ENCODE measurements at places on chromosomes 4 and X. TPM values are rescaled to one million over a fixed set of nuclear protein-coding genes. Genes with fewer than 3 reads are reported as not detected.

GRCh38 chr4:76720121-76720520 is 177.8 kb downstream of the SOWAHB start:
- no peaks in the 10 kb centered on the region for H3K36me3 ChIP-seq
- H3K4me3 ChIP-seq: no peak overlapping the region
- peaks cover 2% of the 10 kb centered on the region for H3K4me1 ChIP-seq
- no peaks in the 10 kb centered on the region for H3K27me3 ChIP-seq

DNA sequence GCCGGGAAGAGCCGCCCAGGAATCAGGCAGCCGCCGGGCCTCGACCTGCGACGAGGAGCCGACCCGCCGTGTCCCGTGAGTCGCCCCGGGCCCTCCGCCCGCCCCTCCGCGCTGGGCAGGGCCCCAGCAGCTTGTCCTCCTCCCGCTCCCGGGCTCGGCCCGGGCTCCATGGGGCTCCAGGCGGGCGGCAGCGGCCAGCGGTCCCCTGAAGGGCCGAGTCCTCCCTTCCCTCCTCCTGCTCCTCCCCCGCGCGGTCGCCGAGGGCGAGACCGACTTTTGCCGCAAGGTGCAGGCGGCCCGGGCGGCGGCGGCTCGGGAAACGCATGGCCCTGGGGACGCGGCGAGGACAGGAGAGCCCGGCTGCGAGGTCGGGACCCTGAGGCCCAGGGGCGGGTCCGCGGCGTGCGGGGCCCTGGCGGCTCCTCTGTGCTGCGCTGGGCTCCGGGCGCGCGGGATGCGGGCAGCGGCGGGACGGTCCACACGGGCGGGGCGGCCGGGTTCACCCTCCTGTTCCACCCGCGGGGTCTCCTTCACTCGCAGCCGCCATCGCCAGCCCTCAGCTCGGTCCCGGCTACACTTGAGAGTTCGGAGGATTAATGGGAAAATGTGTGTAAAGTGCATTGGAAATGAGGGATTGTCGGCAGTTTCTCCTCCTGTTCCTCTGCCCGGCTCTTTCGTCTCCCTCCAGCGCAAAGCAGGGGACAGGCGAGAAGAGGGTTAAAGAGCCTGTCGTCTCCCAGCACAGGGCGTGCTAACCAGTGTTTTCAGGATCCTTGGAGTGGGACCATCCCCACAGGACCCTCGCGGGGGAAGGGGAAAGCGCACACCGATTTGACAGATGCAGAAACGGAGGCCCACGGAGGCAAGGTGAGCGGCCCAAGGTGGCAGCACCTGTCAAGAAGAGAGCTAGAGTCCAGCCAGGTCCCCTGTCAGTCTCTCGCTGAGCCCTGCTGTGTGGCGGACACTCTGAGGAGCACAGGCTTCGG is 16.6 kb upstream of the ZNF718 start:
- H3K4me3 ChIP-seq: no peak overlapping the region
- no peaks in the 10 kb centered on the region for H3K36me3 ChIP-seq
- H3K27me3 ChIP-seq: no peaks in the 10 kb centered on the region
- no peaks in the 10 kb centered on the region for H3K4me1 ChIP-seq

DNA sequence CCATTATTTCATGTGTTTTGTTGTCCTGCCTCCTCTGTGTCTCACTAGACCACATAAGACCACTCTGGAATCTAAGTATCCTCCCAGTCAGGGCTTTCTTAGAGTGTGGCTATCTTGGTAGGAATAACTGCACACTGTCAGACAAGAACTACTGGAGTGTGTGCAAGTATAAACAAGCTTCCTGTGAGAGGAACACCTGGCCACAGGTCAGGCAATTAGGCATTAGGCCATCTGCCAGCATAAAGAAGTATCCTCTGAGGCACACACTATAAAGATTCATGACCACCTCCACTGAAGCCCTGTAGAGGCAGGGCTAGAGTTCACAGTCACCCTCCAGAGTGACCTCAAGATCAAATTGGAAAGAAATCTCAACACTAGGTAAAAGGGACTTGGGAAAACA is 507.0 kb upstream of the PABPC4L start:
- no peaks in the 10 kb centered on the region for H3K36me3 ChIP-seq
- H3K4me3 ChIP-seq: no peak overlapping the region
- H3K27me3 ChIP-seq: no peaks in the 10 kb centered on the region
- H3K27ac ChIP-seq: no peak overlapping the region

GRCh38 chr4:176845636-176846035 is 52.9 kb upstream of the VEGFC start:
- H3K27ac ChIP-seq: no peak overlapping the region
- H3K4me3 ChIP-seq: no peak overlapping the region
- H3K36me3 ChIP-seq: no peaks in the 10 kb centered on the region
- no peak for DNase-seq
- H3K4me1 ChIP-seq: no peaks in the 10 kb centered on the region

DNA sequence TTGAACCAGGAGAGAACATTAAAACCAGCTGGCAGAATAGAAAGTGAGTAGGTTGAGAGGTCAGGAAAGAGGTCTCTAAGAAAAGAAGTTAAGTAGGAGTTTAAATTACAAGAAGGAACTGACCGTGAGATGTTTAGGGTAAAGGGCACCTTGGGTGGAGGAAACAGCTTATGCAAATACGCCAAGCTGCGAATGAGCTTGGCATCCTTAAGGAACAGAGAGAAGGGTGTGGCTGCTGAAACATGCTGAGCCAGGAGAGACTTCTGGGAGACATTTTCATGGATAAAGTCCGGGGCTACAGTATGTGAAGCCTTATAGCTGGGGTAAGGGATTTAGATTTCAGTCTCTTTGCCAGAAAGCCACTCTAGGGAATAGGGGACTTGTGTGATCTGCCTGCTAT is 249.1 kb downstream of the KCNIP4 start:
- H3K4me3 ChIP-seq: no peak overlapping the region
- DNase-seq: no peak
- H3K27me3 ChIP-seq: no peaks in the 10 kb centered on the region
- H3K27ac ChIP-seq: no peak overlapping the region
- H3K36me3 ChIP-seq: no peaks in the 10 kb centered on the region

- H3K4me3 ChIP-seq: no peak overlapping the region
- H3K27me3 ChIP-seq: no peaks in the 10 kb centered on the region
- no peak overlapping the region for H3K27ac ChIP-seq
- no peaks in the 10 kb centered on the region for H3K4me1 ChIP-seq
- H3K36me3 ChIP-seq: no peaks in the 10 kb centered on the region
These were observed 1240.2 kb downstream of the FAM133A start for GRCh38 chrX:94914235-94914634.

DNA sequence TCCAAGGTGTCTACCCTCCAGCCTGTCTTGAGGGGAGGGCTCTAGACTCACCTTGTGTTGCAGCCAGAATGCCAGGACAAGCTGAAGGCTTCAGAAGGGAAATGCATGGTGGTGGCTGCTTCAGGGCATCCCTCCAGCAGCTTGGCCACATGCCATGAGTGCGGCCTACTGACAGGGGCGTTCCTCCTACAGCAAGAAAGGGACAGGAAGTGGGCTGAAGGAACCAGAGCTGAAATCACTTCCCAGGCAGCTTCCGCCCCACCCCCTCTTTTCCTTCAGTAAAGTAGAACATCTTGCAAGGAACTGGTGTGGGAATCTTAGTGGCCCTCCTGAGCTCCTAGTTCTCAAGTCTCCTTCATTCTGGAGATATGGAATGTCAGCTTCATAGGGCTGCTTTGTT is 167.5 kb upstream of the DGKK start:
- H3K4me1 ChIP-seq: no peaks in the 10 kb centered on the region
- H3K4me3 ChIP-seq: no peak overlapping the region
- no peaks in the 10 kb centered on the region for H3K36me3 ChIP-seq
- no peak overlapping the region for H3K27ac ChIP-seq
- no peak for DNase-seq

GRCh38 chr4:89249716-89250361 is 57.8 kb downstream of the GPRIN3 start:
- no peak overlapping the region for H3K27ac ChIP-seq
- no peak overlapping the region for H3K4me3 ChIP-seq
- no peak for DNase-seq
- H3K4me1 ChIP-seq: no peaks in the 10 kb centered on the region
- H3K36me3 ChIP-seq: no peaks in the 10 kb centered on the region

GRCh38 chr4:186699298-186699697 is 24.4 kb downstream of the FAT1 start:
- H3K4me3 ChIP-seq: no peak overlapping the region
- H3K27me3 ChIP-seq: no peaks in the 10 kb centered on the region
- peaks cover 21% of the 10 kb centered on the region for H3K4me1 ChIP-seq
- no peaks in the 10 kb centered on the region for H3K36me3 ChIP-seq
- peak overlapping the region; percentile 55 for H3K27ac ChIP-seq
- peak; percentile 44 for DNase-seq

DNA sequence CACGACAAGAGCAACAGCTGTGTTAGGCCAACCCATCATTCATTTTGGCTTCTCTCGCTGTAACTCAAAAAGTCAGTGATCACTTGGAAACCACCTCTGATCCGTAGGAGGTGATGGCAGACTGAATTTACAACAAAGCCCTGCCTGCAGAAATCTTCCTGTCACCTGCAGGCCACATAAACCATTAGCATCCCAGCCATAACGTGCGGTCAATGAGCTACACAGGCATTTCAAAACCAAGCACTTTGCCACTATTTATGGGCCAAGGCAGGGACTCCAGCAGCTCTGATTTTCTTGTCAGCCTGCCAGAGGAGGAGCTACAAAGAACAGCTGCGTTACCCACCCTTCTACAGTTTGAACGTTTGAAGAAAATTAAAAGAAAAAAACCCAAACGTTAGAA is 228.1 kb upstream of the PPARGC1A start:
- H3K36me3 ChIP-seq: no peaks in the 10 kb centered on the region
- peaks cover 6% of the 10 kb centered on the region for H3K27me3 ChIP-seq
- H3K27ac ChIP-seq: no peak overlapping the region
- DNase-seq: no peak
- no peaks in the 10 kb centered on the region for H3K4me1 ChIP-seq
- no peak overlapping the region for H3K4me3 ChIP-seq

DNA sequence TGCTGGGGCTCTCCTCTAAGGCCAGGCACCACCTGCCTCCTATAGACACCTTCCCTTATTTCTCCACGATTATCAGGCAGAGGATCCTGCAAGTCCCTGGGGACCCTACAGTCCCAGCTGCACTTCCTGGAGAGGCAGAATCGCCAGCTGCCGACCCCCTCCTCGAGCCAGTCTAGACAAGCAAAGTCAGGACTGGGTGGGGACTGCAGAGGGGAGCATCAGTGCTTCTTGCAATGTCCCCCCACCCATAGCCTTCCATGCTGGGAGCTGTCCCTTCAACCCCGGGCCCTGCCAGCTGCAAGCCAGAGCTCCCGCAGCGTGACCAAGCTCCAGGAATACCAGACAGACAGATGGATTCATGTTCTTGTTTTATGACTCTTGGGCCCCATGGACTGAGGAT is 1.4 kb upstream of the CRMP1 start:
- no peak overlapping the region for H3K27ac ChIP-seq
- H3K36me3 ChIP-seq: no peaks in the 10 kb centered on the region
- peaks cover 89% of the 10 kb centered on the region for H3K27me3 ChIP-seq
- DNase-seq: no peak

DNA sequence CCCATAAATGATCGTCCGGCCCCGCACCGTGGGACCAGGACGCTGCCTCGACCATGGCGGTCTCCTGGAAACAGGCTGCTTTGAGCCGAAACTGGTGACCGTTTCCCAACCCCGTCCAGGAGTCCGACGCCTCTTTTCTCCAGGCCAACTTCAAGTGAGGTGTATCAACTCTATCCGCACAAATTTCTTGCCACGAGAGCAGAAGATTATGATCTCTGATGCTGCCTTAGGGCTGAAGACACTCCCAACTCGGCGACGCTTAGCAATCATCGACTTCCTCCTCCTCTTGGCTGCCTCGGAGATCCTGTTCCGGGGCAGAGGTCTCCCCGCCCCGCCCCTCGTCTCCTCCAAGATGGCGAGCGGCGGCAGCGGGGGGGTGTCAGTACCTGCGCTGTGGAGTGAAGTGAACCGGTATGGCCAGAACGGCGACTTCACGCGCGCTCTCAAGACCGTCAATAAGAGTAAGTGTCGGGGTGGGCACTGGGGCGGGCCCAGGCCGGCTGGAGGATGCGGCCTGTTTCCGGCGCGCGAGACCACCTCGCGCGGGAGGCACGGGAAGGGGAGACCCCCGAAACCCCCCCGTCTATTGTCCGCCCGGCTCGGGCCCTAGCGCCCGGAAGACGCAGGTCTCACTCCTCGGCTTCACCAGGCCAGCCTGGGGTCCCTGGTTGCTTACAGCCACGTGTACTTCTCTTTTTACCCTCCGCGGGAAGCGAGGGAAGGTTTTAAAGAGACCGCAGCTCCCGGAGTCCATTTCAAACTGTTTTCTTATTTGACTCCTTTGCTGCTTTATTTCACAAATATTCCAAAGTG is at the start of gene SRP72:
Gene SRP72 (plus strand): TSS at position 334 of the 813 bp plus-strand sequence. CDS start 19 bp downstream, at position 353.
- H3K36me3 ChIP-seq: no peaks in the 10 kb centered on the region
- H3K4me3 ChIP-seq: peak within 1 kb of the TSS; percentile 66
- no peaks in the 10 kb centered on the region for H3K27me3 ChIP-seq
- H3K4me1 ChIP-seq: peaks cover 28% of the 10 kb centered on the region
- H3K27ac ChIP-seq: peak within 1 kb of the TSS; percentile 99

DNA sequence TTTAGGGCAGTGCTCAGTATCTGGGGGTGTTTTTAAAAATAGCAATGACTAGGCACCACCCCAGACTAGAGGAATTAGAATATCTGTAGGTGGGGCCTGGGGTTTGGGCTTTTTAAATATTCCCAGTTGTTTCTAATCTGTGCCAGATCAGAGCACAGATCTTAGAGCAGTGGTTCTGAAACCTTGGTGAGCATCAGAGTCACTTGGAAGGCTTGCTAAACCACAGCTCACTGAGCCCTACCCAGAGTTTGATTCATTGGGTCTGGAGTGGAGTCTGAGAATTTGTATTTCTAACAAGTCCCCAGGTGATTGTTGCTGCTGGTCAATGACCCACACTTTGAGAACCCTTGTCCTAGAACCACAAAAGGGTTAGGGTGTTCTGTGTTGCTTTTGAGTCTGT is 16.7 kb downstream of the HADH start:
- no peak overlapping the region for H3K27ac ChIP-seq
- H3K27me3 ChIP-seq: no peaks in the 10 kb centered on the region
- no peak overlapping the region for H3K4me3 ChIP-seq
- no peak for DNase-seq
- no peaks in the 10 kb centered on the region for H3K4me1 ChIP-seq

DNA sequence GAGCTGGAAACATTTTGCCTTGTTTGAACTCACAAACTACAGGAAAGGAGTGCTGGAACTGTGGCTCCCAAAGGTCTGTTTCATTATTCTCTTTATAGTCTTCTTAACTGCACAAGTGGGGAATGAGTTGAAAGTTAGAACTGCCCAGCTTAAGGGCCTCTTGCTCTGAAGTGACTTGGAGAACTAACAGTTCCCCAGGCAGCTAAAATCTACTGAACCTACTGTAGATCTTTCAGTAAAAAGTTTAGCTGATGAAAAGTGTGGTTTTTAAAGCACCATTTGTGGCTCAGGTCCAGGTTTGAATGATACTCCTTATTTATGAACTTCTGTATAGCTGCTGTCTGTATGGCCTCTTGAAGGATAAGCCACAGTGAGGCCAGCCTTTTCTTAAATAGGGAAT is 353.8 kb downstream of the MAPK10 start:
- no peaks in the 10 kb centered on the region for H3K27me3 ChIP-seq
- H3K4me3 ChIP-seq: no peak overlapping the region
- H3K36me3 ChIP-seq: no peaks in the 10 kb centered on the region
- no peak overlapping the region for H3K27ac ChIP-seq
- no peak for DNase-seq
- H3K4me1 ChIP-seq: no peaks in the 10 kb centered on the region

GRCh38 chr4:139617702-139618490 is 47.7 kb upstream of the MGST2 start:
- H3K27ac ChIP-seq: no peak overlapping the region
- no peaks in the 10 kb centered on the region for H3K36me3 ChIP-seq
- H3K27me3 ChIP-seq: no peaks in the 10 kb centered on the region

- H3K27ac ChIP-seq: no peak overlapping the region
- H3K4me3 ChIP-seq: no peak overlapping the region
- H3K27me3 ChIP-seq: no peaks in the 10 kb centered on the region
These were observed 24.2 kb upstream of the CXCL2 start for GRCh38 chr4:74123065-74123728.

The EDNRA gene
- total RNA-seq: 35.7 TPM

The ART3 gene
- 1.0 TPM for total RNA-seq

The PABPC1L2B gene
- not detected for total RNA-seq

The ARR3 gene
- not detected for total RNA-seq

The SOWAHD gene
- 0.24 TPM for total RNA-seq
